NCI-H1930 (cell line): ENCODE measurements at places on chromosomes 11 and 22.

- DNase-seq, result no peak
These were observed 3.2 kb downstream of the DBX1 start for GRCh38 chr11:20156876-20157613.

GRCh38 chr11:118252688-118253087, 523 bp upstream of the MPZL3 start:
- DNase-seq, result no peak

GRCh38 chr11:35049859-35050531, 89.0 kb upstream of the CD44 start:
- no peak for DNase-seq

DNA sequence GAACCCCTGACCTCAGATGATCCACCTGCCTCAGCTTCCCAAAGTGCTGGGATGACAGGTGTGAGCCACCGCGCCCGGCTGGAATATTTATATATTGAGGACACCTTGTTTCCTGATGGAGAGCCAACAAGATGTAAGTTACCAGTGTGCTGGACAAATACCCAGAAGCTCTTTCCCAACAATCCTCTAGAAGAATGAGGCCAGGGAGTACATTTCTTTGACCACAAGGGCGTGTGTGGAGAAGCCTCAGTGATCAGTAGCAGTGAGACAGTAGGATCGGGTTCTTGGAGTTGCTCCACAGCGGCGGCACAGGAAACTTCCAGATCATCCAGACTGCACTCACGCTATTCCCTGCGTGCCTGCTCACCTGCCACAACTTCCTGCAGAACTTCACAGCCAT, 10.3 kb upstream of the POLA2 start:
- DNase-seq, result no peak

DNA sequence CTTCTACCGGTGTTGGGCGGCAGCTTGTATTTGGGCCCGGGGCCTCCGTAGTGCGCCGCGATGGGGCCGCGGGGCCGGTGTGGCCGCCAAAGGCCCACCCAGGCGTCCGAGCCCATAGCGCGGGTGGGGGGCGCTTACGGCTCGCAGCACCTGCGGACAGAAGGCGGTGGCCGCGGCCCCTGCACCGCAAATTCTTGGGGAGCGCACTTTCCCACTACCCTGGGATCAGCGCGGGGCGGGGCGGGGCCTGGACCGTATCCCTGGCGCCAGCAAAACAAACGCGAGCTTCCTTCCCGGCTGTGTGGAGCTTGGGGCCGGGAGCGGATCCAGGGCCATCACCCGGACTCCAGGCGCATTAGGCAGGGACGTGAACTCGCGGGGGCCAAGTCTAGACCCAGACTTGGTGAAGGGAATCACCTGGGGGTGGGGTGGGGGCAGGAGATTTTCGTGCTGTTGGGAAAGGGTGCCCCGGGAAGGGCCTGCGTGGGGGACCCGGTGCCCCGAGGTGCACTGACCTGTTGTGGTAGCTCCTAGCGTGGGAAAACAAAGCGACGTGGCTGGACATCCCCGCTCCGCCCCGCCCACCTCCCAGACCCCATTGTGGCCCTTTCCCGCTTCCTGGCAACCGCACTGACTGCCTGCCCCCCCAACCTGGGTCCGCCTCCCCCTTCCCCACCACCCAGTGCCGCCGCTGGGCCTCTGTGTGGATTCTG, 2.3 kb upstream of the TYMP start:
- no peak for DNase-seq

GRCh38 chr22:41248314-41248713, 7.6 kb upstream of the CHADL start:
- no peak for DNase-seq
